ENCODE measurements at places on chromosomes 4 and X.

DNA sequence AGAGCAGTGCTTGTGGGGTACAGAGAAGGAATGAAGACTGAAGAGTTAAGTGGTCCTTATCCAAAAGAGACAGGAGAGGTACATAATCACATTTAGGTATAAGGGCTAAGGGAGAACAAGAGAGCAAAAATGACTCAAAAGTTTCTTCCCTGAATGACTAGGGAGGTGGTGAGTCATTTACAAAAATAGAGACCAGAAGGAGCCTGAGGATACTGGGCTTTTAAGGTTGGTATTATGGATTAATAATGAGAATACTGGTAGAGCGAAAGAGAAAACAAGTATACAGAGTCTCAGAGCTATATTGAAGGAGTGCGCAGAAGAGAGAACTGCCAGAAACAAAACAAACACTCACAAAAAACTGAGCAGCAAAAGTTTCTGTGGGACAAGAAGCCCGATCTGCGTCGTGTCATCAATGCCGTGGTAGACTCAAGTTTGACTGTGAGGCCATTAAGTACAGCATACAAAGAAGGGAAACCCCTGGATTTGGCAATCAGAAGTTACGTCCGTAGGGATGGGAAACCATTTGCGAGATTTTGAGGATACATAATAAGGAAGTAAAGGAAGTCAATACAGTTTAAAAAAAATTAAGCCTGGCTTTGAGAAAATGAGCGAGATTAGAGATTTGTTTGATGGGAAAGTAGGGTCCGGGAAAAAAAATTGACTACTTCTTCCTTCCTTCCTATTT lies 129.1 kb upstream of the STIM2 start:
- no peak for DNase-seq

- DNase-seq = peak; percentile 48
Observed at GRCh38 chr4:17094159-17094875, 195.9 kb upstream of the LDB2 start.

DNA sequence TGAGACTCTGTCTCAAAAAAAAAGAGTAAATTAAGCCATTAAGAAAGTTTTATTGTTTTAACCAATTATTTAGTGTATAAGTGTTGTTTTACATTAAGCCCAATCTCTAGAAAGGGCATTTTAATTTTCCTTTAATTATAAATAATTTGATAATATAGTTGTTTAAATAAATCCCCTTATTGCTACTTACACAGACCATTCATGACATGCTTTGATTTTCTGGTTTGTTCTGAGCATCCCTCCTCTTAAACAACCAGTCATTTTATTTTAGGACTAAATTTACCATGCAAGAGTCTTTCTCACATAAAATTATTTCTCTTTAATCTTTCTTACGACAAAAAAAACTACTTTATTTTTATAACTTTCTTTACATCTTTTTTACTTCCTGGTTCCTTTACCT lies 23.5 kb upstream of the PAGE5 start:
- no peak for DNase-seq

GRCh38 chr4:10020871-10021652 lies at the start of gene SLC2A9:
SLC2A9 (minus strand) TSS chr4:10021497; CDS start chr4:10021429, 68 bp downstream.
- DNase-seq = peak; percentile 34

DNA sequence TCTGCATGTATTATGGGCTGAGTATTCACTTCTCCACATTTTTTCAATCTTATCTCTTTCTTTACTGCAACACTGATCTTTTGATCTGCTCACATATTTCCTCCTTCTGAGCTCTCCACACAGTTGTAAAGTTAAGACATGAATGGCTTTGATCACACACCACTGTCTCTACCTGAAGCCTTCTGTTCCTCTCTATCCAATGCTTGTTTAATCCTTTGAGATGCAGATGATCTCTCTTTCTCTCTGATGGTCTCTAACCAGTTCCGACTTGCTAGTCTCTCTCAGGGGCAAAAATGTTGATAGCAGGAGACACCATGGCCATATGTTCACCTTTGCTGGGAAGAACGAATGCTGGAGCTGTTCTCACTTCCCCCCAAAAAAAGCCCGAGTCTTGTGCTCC lies 162.4 kb downstream of the UNC5C start:
- DNase-seq = no peak

Measured in fibroblast of gingiva (primary cell).